HAP-1 (cell line): ENCODE measurements at places on chromosomes 5 and 9.

DNA sequence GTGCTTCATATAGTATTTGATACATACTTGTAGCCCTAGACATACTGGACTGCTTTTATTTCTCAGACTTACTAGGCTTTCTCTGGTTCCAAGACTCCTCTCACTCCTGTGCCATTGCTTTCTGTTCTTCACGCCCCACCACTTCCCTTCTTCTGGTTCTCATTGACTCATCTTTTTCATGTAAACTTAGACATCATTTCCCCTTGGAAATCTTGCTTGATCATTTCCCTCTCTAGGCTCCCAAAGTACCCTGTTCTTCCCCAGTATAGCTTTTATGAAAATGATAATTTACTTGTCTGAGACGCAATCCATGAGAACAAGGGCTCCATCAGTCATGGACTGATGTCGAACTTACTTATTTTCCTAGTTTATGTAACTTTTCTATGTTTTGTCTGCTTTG lies 83.5 kb downstream of the TLR4 start:
- no peak for DNase-seq

- DNase-seq = peak; percentile 87
Observed at GRCh38 chr9:124320062-124320973, 62.6 kb downstream of the NEK6 start.

DNA sequence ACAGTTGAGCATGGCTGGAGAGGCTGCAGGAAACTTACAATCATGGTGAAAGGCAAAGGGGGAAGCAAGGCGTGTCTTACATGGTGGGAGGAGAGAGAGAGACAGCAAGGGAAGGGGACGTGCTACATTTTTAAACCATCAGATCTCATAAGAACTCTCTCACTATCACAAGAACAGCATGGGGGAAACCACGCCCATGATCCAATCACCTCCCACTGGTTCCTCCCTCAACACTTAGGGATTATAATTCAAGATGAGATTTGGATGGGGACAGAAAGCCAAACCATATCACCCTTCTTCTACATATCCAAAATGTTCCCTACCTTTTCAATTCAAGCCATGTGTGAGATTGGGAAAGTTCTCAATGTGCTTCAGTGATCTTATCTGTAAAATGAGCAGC lies 22.9 kb upstream of the GLRX start:
- no peak for DNase-seq

- no peak for DNase-seq
Observed at GRCh38 chr5:171453056-171453725, 33.7 kb downstream of the FGF18 start.

DNA sequence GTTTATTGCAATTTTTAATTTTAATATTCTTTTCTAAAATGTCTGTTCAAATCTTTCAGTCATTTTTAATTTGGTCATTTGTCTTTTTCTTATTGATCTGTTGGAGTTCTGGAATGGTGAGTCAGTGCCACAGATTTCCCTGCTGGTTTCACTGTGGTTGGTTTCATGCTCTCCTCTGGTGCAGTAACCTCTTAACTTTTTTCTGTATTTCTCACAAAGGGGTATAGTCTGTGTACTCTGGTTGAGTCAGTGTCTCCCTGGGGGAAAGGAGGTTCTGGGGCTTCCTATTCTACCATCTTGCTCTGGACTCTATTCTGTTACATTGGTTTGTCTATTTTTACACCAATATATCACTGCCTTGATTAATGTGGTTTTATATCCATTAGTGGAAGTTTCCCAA lies 178.8 kb downstream of the CSNK1G3 start:
- no peak for DNase-seq

DNA sequence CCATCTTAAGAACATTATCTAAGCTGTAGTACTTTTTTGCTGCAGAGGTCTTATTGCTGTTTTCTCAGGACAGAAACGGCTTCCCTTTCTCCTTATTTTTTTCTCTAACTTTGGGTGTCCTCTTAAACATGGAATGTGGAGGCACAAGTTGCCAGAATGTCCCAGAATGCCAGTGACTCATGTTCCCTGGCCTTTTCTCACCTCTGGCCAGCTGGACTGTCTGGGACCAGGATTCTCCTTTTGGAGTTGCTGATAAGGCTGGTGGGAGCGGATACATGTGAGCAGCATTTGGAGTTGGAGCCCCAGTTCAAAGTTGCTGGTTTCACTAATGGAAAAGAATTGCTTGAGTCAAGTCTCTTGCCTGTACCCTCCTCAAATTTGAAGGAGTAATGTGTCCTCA lies 112.8 kb downstream of the ARHGAP26 start:
- DNase-seq = no peak

DNA sequence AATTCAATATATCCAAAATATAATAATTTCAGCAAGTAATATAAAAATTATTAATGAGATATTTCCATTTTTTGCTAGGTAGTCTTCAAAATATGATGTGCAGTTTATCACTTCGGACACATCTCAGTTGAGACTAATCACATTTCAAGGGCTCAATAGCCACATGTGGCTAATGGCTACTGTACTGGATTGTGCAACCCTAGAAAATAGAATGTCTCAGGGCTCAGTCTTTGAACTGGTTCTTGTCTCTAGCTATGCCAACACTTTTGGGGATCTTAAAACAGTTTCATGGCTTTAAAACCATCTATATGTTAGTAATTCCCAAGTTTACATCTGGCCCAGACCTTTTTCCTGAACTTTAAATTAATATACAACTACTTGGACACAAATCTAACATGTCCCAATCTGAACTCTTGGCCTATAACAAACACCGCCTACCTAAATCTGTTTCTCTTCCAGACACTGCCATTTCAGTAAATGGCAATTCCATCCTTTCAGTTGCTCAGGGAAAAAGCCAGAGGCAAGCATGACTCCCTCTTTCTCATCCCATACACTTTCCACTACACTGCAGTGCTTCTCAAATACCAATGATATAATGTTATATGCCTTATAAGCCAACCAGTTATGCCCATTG lies 18.8 kb downstream of the PTAR1 start:
- no peak for DNase-seq

DNA sequence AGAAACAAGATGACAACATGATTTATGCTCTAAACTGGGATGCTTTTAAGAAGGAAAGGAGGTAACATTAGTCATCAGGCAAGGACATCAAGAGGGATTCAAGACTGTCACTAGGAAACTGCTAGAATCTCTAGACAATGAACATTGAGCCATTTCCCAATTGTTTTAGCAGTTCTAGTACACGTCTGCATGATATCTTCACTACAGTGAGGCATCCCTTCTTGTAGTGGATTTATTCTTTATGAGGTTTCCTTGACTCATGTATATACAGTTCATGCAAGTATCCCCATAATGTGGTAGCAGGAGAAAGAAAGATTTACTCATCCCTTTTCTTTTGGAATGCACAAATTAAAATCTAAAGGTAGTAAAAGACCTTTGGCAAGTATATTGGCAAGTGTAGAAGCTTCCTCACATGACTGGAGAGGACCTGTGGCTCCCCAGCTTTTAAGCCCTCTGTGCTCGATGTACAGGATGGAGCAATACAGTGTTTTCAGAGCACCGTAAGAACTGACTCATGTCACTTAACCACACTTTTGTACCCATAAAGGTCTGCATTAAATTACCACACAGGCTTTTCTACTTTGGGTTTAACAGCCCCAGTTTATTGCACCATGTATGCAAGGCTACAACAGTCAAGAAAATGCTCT lies 335.9 kb downstream of the SEMA5A start:
- no peak for DNase-seq

GRCh38 chr5:34008802-34009201 lies 952 bp upstream of the AMACR start:
- DNase-seq = no peak

GRCh38 chr5:57613741-57614140 lies 131.1 kb upstream of the ACTBL2 start:
- no peak for DNase-seq

DNA sequence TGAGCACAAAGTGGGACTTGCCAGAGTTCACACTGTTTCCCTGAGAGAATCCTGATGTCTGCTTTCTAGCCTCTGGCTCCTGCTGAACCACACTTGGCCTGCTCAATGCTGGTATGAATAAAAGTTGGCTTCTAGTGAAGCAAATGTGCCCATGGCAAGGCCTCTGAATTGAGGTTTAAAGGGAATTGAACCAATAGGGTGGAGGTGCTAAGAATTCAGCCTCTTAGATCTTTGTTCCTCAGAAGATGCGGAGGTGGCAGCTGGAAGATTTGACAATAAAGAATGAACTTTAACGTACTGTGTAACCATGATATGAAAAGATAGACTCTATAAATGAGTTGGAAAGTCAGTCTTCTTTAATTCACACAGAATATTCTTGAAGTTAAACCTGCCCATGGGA lies 57.2 kb downstream of the RASGRF2 start:
- DNase-seq = no peak
